ENCODE measurements at places on chromosomes 7 and 10. TPM values are rescaled to one million over a fixed set of nuclear protein-coding genes. Genes with fewer than 3 reads are reported as not detected.

- H3K36me3 ChIP-seq: no peaks in the 10 kb centered on the region
- no peaks in the 10 kb centered on the region for H3K4me1 ChIP-seq
- H3K27ac ChIP-seq: no peak overlapping the region
Measured at GRCh38 chr10:87976101-87976743, 112.8 kb downstream of the PTEN start.

GRCh38 chr10:49407151-49407550 lies 11.3 kb upstream of the DRGX start:
- no peaks in the 10 kb centered on the region for H3K36me3 ChIP-seq
- no peak overlapping the region for H3K27ac ChIP-seq
- no peak for DNase-seq
- no peaks in the 10 kb centered on the region for H3K4me1 ChIP-seq

DNA sequence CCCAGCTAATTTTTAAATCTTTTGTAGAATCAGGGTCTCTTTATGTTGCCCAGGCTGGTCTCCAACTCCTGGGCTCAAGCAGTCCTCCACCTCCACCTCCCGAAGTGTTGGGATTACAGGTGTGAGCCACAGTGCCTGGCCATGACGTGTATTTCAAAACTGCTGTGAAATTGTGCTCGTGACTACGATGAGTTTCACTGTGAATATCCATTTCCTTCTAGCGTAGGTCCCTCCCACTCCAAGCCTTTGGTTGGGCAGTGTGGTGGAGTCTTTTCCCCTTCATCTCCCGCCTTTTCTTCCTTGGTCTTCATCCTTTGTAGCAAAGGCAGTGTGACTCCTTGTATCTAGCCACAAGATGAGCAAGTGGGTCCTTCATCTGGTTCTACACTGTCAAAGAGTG lies 56.2 kb downstream of the CUL1 start:
- H3K27me3 ChIP-seq: no peaks in the 10 kb centered on the region
- peaks cover 6% of the 10 kb centered on the region for H3K36me3 ChIP-seq
- no peaks in the 10 kb centered on the region for H3K4me1 ChIP-seq

GRCh38 chr10:132253092-132253687 lies 54.6 kb downstream of the STK32C start:
- no peak for DNase-seq
- no peaks in the 10 kb centered on the region for H3K36me3 ChIP-seq
- H3K27ac ChIP-seq: no peak overlapping the region
- no peak overlapping the region for H3K4me3 ChIP-seq
- peaks cover 3% of the 10 kb centered on the region for H3K4me1 ChIP-seq

- H3K4me3 ChIP-seq: no peak overlapping the region
- no peak for DNase-seq
- no peak overlapping the region for H3K27ac ChIP-seq
- no peaks in the 10 kb centered on the region for H3K36me3 ChIP-seq
Measured at GRCh38 chr10:127148933-127149220, 47.5 kb downstream of the INSYN2A start.

- H3K4me3 ChIP-seq: no peak overlapping the region
- H3K27me3 ChIP-seq: no peaks in the 10 kb centered on the region
- no peaks in the 10 kb centered on the region for H3K4me1 ChIP-seq
- DNase-seq: no peak
- H3K27ac ChIP-seq: no peak overlapping the region
Measured at GRCh38 chr10:65620404-65621048, 1305.3 kb upstream of the LRRTM3 start.

GRCh38 chr7:40799493-40800403 lies 664.9 kb downstream of the SUGCT start:
- no peak overlapping the region for H3K4me3 ChIP-seq
- no peaks in the 10 kb centered on the region for H3K27me3 ChIP-seq
- no peaks in the 10 kb centered on the region for H3K36me3 ChIP-seq
- DNase-seq: no peak

DNA sequence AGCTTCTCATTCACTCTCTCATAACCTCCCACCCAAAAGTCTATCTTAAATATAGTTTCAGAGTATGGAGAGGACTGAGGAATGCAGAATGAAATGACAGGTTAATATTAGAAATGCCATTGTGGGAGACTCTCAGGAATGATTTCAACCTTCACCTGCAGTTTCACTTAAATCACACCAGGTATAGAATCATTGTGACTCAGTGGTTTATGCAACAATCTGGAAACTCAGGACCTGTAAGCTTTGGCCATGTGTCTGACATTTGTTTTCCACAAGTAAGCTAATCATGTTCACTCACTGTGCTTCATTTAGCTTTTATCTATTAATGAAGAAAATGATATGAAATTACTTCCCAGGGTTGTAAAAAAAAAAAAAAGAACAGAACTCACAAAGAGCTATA lies 8.7 kb upstream of the PTPN12 start:
- no peak overlapping the region for H3K4me3 ChIP-seq
- no peaks in the 10 kb centered on the region for H3K36me3 ChIP-seq
- no peak for DNase-seq
- H3K4me1 ChIP-seq: no peaks in the 10 kb centered on the region

DNA sequence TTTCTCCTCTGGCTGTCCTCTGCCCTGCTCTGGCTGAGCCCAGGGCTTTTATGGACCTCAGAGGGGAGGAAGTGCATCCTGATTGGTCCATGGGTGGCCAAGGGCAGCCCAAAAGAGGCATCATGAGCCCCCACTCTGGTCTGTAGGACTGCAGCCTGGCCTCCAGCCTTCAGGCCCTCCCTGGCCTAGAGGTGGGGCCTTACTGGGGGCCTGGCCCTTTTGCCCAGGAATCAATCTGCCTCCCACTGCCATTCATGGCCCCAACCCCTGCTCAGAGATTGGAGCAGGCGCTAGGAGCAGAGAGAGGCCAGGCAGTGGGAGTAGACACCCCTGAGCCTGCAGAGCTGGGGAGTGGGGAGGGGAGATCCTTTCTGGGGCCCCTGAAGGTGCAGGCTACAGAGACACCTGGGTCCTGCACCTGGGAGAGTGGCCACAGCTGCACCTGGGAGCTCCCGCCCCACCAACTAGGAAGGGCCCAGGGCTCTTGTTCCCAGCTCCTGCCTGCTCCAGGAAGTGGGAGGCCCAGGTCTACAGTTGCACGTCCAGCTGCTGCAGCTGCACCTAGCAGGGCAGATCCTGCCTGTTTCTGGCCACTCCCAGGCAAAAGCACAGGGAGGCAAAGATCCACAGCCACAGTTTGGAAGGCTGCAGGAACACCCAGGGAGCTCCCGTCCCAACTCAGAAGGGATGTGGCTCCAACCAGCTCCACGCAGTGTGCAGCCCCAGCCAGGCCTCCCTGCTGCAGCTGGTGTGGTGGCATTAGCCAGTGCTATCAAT lies 6.4 kb upstream of the DYNC2I1 start:
- no peaks in the 10 kb centered on the region for H3K36me3 ChIP-seq
- DNase-seq: no peak
- H3K27me3 ChIP-seq: no peaks in the 10 kb centered on the region
- no peak overlapping the region for H3K4me3 ChIP-seq
- H3K4me1 ChIP-seq: peaks cover 18% of the 10 kb centered on the region

GRCh38 chr7:118755067-118755625 lies 530.6 kb downstream of the ANKRD7 start:
- no peaks in the 10 kb centered on the region for H3K36me3 ChIP-seq
- no peak overlapping the region for H3K27ac ChIP-seq
- no peaks in the 10 kb centered on the region for H3K27me3 ChIP-seq
- H3K4me3 ChIP-seq: no peak overlapping the region
- no peak for DNase-seq

DNA sequence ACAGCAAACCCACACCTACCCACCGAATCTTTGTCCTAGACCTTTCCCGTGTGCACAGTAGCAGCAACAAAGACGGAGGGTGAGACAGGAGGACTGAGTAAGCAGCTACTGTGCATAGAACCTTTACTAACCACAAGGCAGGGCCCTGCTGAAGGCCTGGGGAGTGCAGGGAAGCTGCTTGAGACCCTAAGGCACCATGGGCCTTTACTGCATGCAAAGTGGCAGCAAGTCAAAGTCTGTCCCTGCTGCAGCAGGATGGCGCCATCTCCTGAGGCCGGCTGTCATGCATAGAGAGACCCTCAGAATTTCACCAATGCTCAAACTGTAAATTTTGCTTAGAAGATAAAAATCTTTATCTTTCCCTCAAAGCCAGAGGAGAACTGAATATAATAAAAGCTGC lies 610.5 kb downstream of the ACTR3B start:
- DNase-seq: no peak
- no peak overlapping the region for H3K4me3 ChIP-seq
- no peaks in the 10 kb centered on the region for H3K36me3 ChIP-seq

DNA sequence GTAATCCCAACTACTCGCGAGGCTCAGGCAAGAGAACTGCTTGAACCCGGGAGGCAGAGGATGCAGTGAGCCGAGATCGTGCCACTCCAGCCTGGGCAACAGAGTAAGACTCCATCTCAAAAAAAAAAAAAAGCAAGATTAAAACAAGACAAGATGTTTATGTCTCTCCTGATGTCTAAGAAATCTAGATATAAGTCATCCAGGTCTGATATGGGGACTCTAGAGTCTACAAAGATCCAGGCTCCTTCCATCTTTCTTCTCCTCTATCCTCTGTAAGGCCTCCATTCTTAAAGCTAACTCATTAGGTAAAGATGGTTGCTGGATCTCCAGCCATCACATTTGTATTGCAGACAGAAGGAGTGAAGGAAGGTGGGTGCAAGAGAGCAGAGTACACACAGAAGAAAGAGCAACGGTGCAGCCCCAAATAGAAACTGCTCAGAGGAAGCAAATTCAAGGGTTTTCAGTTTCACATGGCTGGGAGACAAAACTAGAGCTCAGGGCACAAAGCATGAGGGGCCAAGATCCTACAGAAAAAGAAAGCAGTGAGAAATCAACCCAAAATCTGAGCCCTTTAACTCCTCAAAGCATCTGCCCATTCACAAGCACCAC lies 57.6 kb downstream of the USP6NL start:
- no peak for DNase-seq
- no peaks in the 10 kb centered on the region for H3K27me3 ChIP-seq
- peaks cover 7% of the 10 kb centered on the region for H3K4me1 ChIP-seq
- no peak overlapping the region for H3K4me3 ChIP-seq
- no peak overlapping the region for H3K27ac ChIP-seq

- no peaks in the 10 kb centered on the region for H3K4me1 ChIP-seq
- no peaks in the 10 kb centered on the region for H3K27me3 ChIP-seq
- no peak overlapping the region for H3K4me3 ChIP-seq
- DNase-seq: no peak
- H3K36me3 ChIP-seq: no peaks in the 10 kb centered on the region
Measured at GRCh38 chr10:24207341-24207740, 1.6 kb upstream of the KIAA1217 start.

DNA sequence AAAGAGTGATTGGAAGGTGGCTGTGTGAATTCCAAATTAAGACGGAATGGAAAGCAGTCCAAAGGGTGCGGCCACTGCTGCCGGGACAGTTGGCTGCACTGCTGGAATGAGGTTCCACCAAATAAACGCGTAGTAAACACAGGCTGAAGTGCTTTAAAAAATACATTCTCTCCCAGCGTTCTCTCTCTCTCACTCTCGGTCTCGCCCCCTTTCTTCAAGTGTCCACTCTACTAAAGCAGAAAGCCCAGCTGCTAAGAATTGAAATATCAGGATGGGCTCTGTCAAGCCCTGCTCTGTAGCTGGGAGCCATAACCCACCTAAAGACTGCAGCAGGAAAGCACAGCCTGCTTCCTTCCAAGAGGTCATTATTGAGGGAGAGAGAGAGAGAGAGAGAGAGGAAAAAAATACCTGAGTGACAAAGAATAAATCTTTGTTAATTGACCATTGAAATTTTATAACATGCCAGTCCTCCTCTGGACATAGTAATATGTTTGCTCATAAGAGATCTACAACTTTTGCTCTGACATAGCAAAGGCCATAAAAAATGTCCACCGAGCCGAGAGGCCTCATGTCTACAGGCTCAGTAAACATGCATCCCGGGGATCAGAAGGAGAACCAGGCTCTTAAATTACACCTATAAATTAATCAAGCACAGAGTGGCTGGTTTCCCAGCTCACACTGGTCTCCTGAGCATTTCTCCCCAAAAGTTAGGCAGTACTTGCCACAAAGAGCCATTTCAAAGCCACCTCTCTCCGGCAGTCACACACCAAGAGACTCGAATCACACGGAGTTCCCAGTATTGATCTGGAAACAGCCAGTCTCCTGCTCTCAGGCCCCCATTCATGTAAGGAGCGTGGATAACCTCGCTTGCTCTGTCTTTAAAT lies 72.8 kb downstream of the FGFR2 start:
- no peaks in the 10 kb centered on the region for H3K27me3 ChIP-seq
- H3K27ac ChIP-seq: no peak overlapping the region
- H3K4me3 ChIP-seq: no peak overlapping the region
- no peak for DNase-seq
- no peaks in the 10 kb centered on the region for H3K36me3 ChIP-seq
- H3K4me1 ChIP-seq: no peaks in the 10 kb centered on the region

DNA sequence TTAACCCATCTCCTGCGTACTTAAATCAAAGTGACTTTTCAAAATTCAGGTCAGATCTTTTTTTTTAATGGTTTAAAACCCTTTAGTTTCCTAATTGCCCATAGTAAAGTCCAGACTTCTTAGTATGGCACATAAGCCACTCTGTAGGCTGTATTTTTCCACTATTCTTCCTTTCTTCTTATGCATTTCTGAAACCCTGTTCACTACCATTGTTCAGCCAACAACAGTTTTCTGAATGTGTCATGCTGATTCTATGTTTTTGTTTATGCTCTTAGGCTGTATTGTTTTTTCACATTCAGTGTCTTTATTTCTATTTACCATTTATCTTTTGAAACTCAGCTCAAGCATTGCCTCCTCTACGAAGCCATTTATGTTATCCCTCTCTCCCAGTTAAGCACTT lies 26.7 kb downstream of the CCSER2 start:
- no peaks in the 10 kb centered on the region for H3K36me3 ChIP-seq
- no peak overlapping the region for H3K4me3 ChIP-seq
- no peak for DNase-seq
- H3K27ac ChIP-seq: no peak overlapping the region
- no peaks in the 10 kb centered on the region for H3K27me3 ChIP-seq
- peaks cover 72% of the 10 kb centered on the region for H3K4me1 ChIP-seq

DNA sequence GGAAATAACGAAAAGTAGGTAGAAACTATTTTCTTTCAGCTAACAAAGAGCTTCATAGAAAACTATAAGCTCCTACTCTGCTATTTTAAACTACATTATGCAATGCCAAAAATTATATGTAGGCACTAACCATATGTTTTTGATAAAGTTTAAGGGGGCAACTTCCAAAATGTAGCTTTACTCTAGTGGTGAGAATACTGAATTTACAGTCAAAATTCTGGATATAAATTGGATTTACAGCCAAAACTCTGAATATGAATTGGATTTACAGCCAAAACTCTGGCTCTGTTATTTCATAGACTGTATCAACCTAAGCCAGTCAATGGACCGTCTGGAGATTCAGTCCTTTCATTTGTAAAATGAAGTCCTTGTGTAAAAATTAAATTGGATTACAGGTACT lies 86.8 kb upstream of the ANK3 start:
- no peaks in the 10 kb centered on the region for H3K4me1 ChIP-seq
- no peak for DNase-seq
- no peaks in the 10 kb centered on the region for H3K36me3 ChIP-seq
- H3K27me3 ChIP-seq: no peaks in the 10 kb centered on the region
- no peak overlapping the region for H3K27ac ChIP-seq
- H3K4me3 ChIP-seq: no peak overlapping the region

The CALN1 gene
- total RNA-seq: not detected

The MEST gene
- 2.7 TPM for total RNA-seq

The ADRA2A gene
- not detected for total RNA-seq

The TMEM178B gene
- total RNA-seq: 1.1 TPM

The H2BK1 gene
- total RNA-seq: 0.57 TPM

The DNTT gene
- total RNA-seq: not detected
